ENCODE measurements at places on chromosomes 1 and 21. TPM values are rescaled to one million over a fixed set of nuclear protein-coding genes. Genes with fewer than 3 reads are reported as not detected.

DNA sequence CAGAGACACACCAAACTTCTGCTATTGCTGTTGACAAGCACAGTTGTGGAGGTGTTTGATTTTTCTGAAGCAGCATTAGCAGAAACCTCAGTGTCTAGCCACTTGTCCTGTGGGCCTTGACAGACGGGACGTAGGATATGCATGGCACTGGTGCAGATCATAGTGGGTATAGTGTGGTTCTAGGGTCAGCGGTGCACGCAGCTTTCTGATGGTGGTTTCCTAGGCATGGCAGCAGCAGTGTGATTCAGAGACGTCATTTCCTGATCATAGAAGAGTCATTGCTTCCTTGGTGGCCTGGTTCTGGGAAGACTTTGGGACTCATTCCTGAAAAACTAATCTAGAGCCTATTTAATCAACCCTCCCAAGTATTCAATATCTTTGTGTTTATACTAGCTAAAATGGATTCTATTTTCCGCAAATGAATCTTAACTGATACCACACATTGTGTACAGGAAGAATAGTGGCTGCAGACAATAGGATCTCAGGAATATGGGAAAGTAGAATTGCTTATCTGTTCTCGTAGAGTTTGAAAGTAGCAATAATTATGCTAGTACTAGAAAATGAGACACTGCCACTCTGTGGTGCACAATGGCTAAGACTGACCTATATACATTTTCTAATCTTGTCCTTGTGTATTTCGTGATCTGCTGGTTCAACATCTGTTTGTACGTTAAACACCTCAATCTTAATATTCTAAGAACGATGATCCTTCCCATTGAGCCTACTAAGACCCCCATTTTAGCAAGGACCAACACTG is 2.8 kb upstream of the USP1 start:
- DNase-seq: no peak
- H3K36me3 ChIP-seq: peaks cover 9% of the 10 kb centered on the region
- H3K27ac ChIP-seq: no peak overlapping the region
- no peaks in the 10 kb centered on the region for H3K27me3 ChIP-seq

DNA sequence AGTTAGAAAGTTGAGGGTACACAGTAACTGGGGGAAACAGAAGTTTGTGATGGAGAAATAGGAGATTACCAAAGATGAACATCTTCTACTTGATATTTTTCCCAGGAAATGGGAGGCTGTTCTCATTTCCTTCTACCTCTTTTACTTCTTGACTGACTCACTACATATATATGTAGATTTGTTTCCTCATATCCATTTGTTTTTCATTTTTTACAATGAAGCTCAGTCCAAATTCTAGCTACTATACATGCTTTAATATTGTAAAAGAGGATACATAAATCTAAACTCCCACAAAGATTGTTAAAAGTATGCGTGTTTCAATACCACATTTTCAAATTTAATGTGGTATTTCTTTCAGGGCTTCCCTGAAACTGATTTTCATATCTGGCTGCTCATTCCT is 366.6 kb upstream of the NCAM2 start:
- no peaks in the 10 kb centered on the region for H3K4me1 ChIP-seq
- H3K27ac ChIP-seq: no peak overlapping the region
- H3K27me3 ChIP-seq: no peaks in the 10 kb centered on the region
- no peaks in the 10 kb centered on the region for H3K36me3 ChIP-seq
- no peak for DNase-seq

DNA sequence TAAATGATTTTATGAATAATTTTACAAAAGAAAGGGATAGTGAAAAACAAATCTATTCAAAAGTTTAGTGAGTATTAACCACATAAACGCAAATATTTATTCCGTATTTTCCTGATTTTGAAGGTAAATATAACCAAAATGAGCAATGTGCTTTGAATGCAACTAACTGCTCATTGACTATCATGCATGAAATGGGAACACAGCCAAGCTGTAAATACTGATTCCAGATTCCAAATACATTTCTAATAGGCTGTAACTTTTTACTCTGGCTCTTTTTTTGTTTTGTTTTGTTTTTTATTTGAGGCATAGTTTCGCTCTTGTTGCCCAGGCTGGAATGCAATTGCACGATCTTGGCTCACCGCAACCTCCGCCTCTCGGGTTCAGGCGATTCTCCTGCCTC is 41.8 kb downstream of the SELENOF start:
- H3K4me3 ChIP-seq: no peak overlapping the region
- no peaks in the 10 kb centered on the region for H3K27me3 ChIP-seq
- no peak overlapping the region for H3K27ac ChIP-seq
- H3K36me3 ChIP-seq: peaks cover 4% of the 10 kb centered on the region

GRCh38 chr1:39268112-39268581 is 63.7 kb downstream of the MACF1 start:
- peak; percentile 31 for DNase-seq
- peak overlapping the region; percentile 54 for H3K27ac ChIP-seq
- no peaks in the 10 kb centered on the region for H3K27me3 ChIP-seq
- peaks cover 85% of the 10 kb centered on the region for H3K4me1 ChIP-seq
- peaks cover 11% of the 10 kb centered on the region for H3K36me3 ChIP-seq
- H3K4me3 ChIP-seq: peak overlapping the region; percentile 81

DNA sequence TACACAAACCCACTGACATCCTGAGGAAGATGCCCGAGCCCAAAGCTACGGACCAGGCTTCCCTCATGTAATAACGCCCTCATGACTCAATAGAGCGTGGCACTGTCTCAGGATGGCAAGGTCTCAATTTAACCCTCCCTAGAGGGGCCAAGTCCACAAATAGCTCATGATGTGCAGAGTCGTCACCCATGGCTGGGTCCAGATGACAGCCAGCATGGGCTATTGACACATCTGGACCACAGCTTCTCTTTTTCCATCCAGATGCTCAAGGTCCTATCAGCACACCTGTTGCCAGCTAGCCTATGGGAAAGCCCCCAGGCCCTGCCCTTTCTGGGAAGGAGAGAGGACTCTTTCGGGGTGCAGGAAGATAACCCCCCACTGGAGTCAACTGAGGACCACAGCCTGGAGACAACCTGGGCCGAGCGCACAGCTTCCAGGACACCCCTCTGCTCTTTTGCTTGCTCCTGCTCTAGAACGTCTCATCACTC is 2.8 kb downstream of the LAPTM5 start:
- H3K4me3 ChIP-seq: peak overlapping the region; percentile 99
- peak; percentile 56 for DNase-seq
- H3K36me3 ChIP-seq: peaks cover 12% of the 10 kb centered on the region
- no peaks in the 10 kb centered on the region for H3K27me3 ChIP-seq
- peak overlapping the region; percentile 52 for H3K27ac ChIP-seq
- peaks cover 98% of the 10 kb centered on the region for H3K4me1 ChIP-seq

DNA sequence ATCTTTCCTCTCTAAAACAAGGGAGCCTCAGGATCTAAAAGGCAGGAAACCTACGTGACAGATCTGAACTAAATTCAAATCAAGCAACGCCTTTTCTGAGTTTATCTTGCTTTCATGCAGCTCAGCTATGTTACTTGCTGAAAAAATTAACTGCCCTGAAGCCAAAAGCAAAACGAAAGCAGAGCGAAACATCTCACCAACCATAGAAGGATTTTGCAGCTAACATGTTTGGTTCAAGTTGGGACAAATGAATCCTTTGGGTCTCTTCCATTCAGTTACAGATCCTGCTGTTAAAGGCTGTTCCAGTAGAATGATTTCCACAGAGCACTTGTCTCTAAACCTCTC is 482 bp downstream of the SLC2A5 start:
- H3K4me3 ChIP-seq: no peak overlapping the region
- no peak for DNase-seq

DNA sequence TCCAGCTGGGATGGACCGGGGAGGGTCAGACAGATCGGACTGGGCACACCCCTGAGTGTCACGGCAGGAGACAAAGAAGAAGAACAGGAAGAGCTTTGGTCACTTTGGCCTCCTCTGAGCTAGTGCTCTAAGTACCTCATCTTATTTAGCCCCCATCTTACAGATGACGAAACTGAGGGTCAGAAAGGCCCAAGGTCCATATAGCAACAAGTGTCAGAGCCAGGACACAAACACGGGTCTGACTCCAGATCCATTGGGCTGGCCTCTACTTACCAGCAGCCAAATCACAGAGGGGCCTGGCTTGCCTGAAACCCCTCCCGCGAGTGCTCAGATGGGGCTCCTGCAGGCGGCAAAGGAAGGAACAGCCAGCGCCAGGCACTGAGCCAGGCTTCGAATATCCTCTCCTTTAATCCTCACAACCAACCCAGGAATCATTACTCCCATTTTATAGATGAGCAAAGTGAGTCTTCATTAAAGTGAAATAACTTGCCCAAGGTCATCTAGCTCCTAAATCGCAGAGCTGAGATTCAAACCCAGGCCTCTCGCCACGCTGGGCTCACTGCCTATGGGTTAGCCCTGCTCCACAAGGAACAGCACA is 25.7 kb upstream of the SELENON start:
- no peak for DNase-seq
- H3K27me3 ChIP-seq: peaks cover 7% of the 10 kb centered on the region
- H3K36me3 ChIP-seq: peaks cover 2% of the 10 kb centered on the region
- H3K27ac ChIP-seq: no peak overlapping the region
- H3K4me1 ChIP-seq: peaks cover 73% of the 10 kb centered on the region

DNA sequence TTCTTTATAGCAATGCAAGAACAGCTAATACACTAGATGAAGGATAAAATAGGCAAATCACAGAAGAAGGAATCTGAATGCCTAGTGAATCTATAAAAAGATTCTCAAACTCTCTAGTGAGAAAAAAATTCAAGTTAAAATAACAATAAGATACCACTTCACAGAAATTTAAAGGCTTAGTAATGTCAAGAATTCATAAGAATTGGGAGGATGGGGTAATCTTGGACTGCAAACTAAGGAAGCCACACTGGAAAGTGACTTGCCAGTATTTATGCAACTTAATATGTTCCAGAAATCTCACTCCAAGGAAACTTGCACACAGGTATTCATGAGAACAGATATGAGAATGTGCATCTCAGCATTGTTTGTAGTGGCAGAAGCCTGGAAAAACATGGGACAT is 38.9 kb upstream of the PRRC2C start:
- H3K4me1 ChIP-seq: no peaks in the 10 kb centered on the region
- H3K4me3 ChIP-seq: no peak overlapping the region
- H3K27me3 ChIP-seq: no peaks in the 10 kb centered on the region
- DNase-seq: no peak
- H3K27ac ChIP-seq: no peak overlapping the region
- H3K36me3 ChIP-seq: no peaks in the 10 kb centered on the region

DNA sequence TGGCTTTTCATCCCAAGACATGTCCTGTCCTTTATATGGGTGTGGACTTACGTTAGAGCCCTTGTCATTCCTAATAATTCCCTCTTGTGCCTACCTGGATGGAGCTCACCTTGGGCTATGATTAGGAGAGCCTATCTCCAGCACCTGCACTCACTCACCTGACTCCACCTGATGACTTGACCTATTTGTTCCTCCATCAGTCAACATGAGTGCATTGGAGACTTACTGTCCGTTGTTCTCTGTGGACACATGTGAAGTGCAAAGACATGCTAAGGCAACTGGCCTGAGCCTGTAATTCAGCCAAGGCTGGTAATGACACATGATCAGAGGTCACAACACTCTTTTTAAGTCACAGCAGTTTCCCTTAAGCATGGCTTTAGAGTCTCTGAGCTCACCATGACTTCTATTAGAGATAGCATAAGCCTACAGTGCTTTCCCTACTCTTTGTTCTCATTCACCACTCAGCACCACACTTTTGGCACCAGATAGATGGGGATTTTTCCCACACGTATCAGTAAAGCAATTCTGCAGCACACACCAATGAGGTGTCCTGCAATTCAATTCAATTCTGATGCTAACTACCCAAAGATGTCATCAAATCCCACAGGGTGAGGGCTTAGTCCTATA is 9.4 kb downstream of the KCNE1 start:
- H3K27me3 ChIP-seq: peaks cover 23% of the 10 kb centered on the region
- peaks cover 6% of the 10 kb centered on the region for H3K36me3 ChIP-seq
- no peaks in the 10 kb centered on the region for H3K4me1 ChIP-seq
- no peak overlapping the region for H3K27ac ChIP-seq
- no peak overlapping the region for H3K4me3 ChIP-seq
- no peak for DNase-seq

DNA sequence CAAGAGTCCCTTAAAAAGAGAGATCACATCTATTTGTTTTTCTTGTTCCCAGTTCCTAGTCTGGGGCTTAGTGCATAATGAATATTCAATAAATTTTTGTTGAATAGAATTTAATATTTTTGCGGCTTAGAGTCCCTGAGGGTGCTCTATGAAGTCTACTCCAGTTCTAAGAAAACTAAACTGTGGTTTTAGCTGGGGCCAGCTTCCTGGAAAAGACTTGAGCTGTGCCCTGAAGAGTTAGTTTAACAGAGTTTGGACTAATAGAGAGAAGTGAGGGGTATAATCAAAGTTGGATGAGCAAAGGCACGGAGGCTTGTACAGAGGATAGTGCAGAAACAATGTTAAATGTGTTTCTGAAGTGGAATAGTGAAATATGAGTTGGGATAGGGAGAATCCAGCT is 168.9 kb downstream of the FASLG start:
- H3K4me3 ChIP-seq: no peak overlapping the region
- H3K36me3 ChIP-seq: no peaks in the 10 kb centered on the region
- no peak overlapping the region for H3K27ac ChIP-seq
- peaks cover 21% of the 10 kb centered on the region for H3K27me3 ChIP-seq
- no peaks in the 10 kb centered on the region for H3K4me1 ChIP-seq

- no peak overlapping the region for H3K27ac ChIP-seq
- no peak overlapping the region for H3K4me3 ChIP-seq
- no peaks in the 10 kb centered on the region for H3K27me3 ChIP-seq
- no peaks in the 10 kb centered on the region for H3K36me3 ChIP-seq
Measured at GRCh38 chr1:231213831-231214573, 27.0 kb upstream of the GNPAT start.

- no peak overlapping the region for H3K4me3 ChIP-seq
- no peak for DNase-seq
- H3K36me3 ChIP-seq: no peaks in the 10 kb centered on the region
Measured at GRCh38 chr21:42989816-42990650, 15.7 kb downstream of the PKNOX1 start.

DNA sequence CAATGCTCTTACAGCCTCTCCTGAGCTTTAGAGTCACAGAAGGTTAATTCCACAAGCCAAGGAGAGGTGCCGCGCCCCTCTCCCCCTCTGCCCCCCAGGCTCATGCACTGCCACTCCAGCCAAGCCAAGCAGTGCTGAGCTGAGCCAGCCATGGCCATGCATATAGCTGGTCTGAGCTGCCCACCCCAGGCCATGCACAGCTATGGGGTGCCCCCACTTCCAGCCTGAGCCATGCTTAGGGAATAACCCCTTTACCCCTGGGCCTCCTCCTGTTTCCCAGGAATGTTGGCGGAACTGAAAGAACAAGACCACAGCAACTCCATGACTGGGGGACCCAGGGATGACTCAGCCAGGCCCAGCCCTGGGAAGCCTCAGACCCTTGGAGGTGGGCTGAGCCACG is 34.0 kb upstream of the MAGOH start:
- H3K4me3 ChIP-seq: no peak overlapping the region
- H3K27me3 ChIP-seq: no peaks in the 10 kb centered on the region
- no peak overlapping the region for H3K27ac ChIP-seq
- peaks cover 13% of the 10 kb centered on the region for H3K36me3 ChIP-seq
- peaks cover 5% of the 10 kb centered on the region for H3K4me1 ChIP-seq
- no peak for DNase-seq

Gene OR2T29
- total RNA-seq: not detected

Gene KISS1
- not detected for total RNA-seq

Gene S100A9
- not detected for total RNA-seq

Gene TTC24
- 17.4 TPM for total RNA-seq

Gene CCDC24
- total RNA-seq: 1.4 TPM

Gene SH2D2A
- 246 TPM for total RNA-seq

Gene KCNN3
- total RNA-seq: 0.42 TPM

Measured in activated T-cell treated with anti-CD3 and anti-CD28 coated beads, Interleukin-2, amount 50 U/mL, for 72 hours (primary cell).